Right cardiac atrium (tissue), 5 donors: ENCODE measurements at places on chromosomes 6 and 20. TPM values are rescaled to one million over a fixed set of nuclear protein-coding genes. Genes with fewer than 3 reads are reported as not detected.

Gene IL20RA
- polyA plus RNA-seq = 3.7 TPM

Gene DLL1
- 25.8 TPM for polyA plus RNA-seq

Gene CST3
- 1,076 TPM for polyA plus RNA-seq

Gene OPRM1
- polyA plus RNA-seq = not detected

Gene ALDH5A1
- 7.7 TPM for polyA plus RNA-seq

Gene RIMS1
- polyA plus RNA-seq = 0.02 TPM

Gene SLC9A8
- 6.0 TPM for polyA plus RNA-seq

Gene SLC12A5
- polyA plus RNA-seq = 6.6 TPM

Gene OPRL1
- 0.81 TPM for polyA plus RNA-seq

Gene TEAD3
- polyA plus RNA-seq = 27.1 TPM

Gene SMLR1
- polyA plus RNA-seq = not detected

Gene PDRG1
- polyA plus RNA-seq = 11.9 TPM

Gene PCK1
- polyA plus RNA-seq = 1.0 TPM

Gene RIPPLY2
- 0.45 TPM for polyA plus RNA-seq

Gene MACROD2
- 0.61 TPM for polyA plus RNA-seq

Gene CD93
- 14.1 TPM for polyA plus RNA-seq

Gene SLC35D3
- polyA plus RNA-seq = 0.05 TPM
